ENCODE measurements at places on chromosomes 3 and 15. TPM values are rescaled to one million over a fixed set of nuclear protein-coding genes. Genes with fewer than 3 reads are reported as not detected.
A peak's percentile ranks its signal among the peaks of the same experiment; 100 is the strongest.

NOX5 gene
- total RNA-seq: not detected

P2RY12 gene
- 0.74 TPM for total RNA-seq

CHRM5 gene
- total RNA-seq: not detected

GTF2A2 gene
- 126 TPM for total RNA-seq

DNA sequence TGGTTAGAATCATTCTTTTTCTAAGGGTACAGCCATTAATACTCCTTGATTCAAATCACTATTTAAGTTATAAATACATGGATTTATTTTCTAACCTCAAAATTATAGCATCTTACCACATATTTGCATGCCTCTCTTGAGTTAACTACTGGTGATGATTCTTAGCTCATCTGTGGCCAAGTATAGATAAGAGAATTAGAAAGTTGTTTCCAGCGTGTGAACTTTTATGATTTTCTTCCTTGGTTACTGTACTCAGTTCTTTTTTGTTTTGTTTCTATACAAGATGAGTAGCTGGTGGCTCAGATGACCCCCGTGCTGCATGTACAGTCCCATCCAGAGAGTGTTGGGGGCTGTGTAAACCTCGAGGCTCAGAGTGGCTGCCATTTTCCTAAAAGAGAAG lies 124.6 kb downstream of the IGF1R start:
- H3K27me3 ChIP-seq: no peaks in the 10 kb centered on the region
- DNase-seq: no peak

DNA sequence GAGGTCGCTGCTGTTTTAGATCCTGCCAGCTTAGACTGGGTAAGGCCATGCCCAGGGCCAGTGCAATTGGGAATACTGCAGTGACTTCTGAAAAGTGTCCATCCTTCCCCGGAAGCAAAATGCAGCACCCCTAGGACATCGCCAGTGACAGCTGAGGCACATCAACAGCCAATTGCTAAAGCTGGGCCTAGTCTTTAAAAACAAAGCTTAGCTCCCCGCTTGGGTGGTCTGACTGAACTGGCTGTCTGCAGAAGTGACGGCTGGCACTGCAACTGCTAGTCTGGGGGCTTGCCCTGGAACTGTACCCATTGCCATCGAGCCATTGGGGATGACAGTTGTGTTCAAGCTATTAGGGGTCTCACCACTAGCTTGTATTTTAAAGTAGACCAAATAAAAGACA lies 4.3 kb downstream of the LYSMD4 start:
- no peak overlapping the region for H3K4me3 ChIP-seq
- H3K27ac ChIP-seq: no peak overlapping the region
- H3K4me1 ChIP-seq: peaks cover 42% of the 10 kb centered on the region
- no peak for DNase-seq

GRCh38 chr3:189797103-189797750 lies 166.0 kb downstream of the TP63 start:
- H3K4me3 ChIP-seq: no peak overlapping the region
- no peak for DNase-seq
- H3K27ac ChIP-seq: no peak overlapping the region
- H3K36me3 ChIP-seq: no peaks in the 10 kb centered on the region
- H3K4me1 ChIP-seq: no peaks in the 10 kb centered on the region
- no peaks in the 10 kb centered on the region for H3K27me3 ChIP-seq

- peaks cover 5% of the 10 kb centered on the region for H3K27me3 ChIP-seq
- H3K36me3 ChIP-seq: no peaks in the 10 kb centered on the region
- H3K4me3 ChIP-seq: no peak overlapping the region
- H3K4me1 ChIP-seq: no peaks in the 10 kb centered on the region
These were observed 159.9 kb upstream of the CMC1 start for GRCh38 chr3:28081533-28081947.

DNA sequence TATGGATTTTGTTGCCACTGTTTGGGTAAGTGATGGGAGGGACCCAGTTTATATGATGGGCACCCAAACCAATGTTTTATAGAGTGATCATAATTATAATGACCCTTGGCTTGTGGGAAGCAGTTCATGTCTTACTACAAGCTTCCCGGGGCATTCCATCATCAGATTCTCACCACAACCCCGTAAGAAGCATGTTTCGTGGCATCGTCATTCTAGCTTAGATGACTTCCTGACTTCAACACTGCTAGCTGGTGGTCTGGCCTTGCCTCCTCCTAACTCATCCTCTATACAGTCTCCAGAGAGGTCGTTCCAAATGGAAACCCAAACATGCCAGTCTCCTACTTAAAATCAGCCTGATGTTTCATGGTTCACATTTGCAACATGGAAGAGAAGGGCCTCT lies 226.9 kb downstream of the ADAMTS9 start:
- H3K27me3 ChIP-seq: peaks cover 20% of the 10 kb centered on the region
- H3K36me3 ChIP-seq: no peaks in the 10 kb centered on the region
- no peaks in the 10 kb centered on the region for H3K4me1 ChIP-seq
- DNase-seq: no peak
- H3K4me3 ChIP-seq: no peak overlapping the region

DNA sequence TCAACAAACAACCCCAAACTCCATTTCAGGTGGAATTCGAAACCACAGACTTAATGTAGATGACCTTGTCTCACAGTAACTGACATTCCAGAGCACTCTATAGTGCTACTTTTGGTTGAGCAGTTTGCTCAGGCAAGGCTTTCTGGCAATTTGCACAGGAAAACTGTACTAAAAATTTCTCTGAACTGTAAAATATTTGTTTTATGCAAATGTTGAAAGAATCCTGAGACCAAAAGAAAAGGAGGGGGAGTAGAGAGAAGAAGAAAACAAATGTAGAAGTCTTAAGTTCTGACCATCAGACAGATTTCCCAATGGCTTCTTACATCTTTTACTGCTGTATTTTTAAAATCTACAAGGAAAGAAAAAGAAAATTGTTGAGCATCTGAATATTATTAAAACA lies 53.5 kb downstream of the DTWD1 start:
- H3K27me3 ChIP-seq: no peaks in the 10 kb centered on the region
- no peak overlapping the region for H3K27ac ChIP-seq
- H3K36me3 ChIP-seq: no peaks in the 10 kb centered on the region
- no peak overlapping the region for H3K4me3 ChIP-seq
- no peak for DNase-seq
- no peaks in the 10 kb centered on the region for H3K4me1 ChIP-seq

DNA sequence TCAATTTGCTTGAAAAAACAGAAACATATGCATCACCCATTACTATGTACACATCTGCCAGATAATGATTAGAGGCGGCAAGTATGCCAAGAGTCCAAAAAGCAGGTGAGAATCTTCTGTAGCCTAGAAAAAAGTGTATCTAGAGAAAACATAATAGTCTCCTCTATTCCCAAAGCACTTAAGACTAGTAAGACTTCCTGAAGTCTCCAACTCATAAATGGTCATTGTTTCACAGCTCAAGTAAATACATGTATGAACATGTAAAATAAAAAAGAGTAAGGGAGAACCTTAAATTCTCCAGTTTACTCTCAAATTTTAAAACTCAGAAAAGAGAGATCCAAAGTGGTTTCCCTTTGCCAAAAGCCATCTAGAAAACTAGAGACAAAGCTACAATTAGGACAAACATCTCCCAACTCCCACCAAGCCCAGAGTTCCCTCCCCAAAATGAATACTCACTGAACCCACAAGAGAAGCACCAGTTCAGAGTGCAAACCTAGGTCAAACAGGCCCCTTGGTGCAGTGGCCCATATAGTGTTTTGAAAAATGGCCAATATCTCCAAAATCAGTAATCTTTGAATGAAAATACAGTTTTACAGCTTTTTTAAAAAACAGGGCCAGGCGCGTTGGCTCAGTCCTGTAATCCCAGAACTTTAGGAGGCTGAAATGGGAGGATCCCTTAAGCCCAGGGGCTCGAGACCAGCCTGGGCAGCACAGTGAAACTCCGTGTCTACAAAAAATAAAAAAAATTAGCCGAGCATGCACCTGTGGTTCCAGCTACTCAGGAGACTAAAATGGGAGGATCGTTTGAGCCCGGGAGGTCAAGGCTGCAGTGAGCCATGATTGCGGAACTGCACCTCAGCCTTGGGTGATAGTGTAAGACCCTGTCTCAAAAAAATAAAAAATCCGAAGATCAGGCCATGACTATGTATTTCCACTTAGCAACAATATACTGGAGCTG lies 11.0 kb upstream of the MAP4 start:
- no peak overlapping the region for H3K4me3 ChIP-seq
- no peak for DNase-seq
- no peak overlapping the region for H3K27ac ChIP-seq
- H3K4me1 ChIP-seq: peaks cover 83% of the 10 kb centered on the region
- no peaks in the 10 kb centered on the region for H3K27me3 ChIP-seq

GRCh38 chr3:87553058-87553457 lies 276.7 kb upstream of the POU1F1 start:
- no peaks in the 10 kb centered on the region for H3K4me1 ChIP-seq
- no peaks in the 10 kb centered on the region for H3K36me3 ChIP-seq
- H3K27me3 ChIP-seq: no peaks in the 10 kb centered on the region
- no peak overlapping the region for H3K4me3 ChIP-seq
- DNase-seq: no peak

GRCh38 chr3:132592216-132592615 lies 4.9 kb upstream of the ACKR4 start:
- no peak for DNase-seq
- H3K36me3 ChIP-seq: peaks cover 18% of the 10 kb centered on the region
- H3K27me3 ChIP-seq: no peaks in the 10 kb centered on the region
- no peaks in the 10 kb centered on the region for H3K4me1 ChIP-seq
- H3K4me3 ChIP-seq: no peak overlapping the region
- H3K27ac ChIP-seq: peak overlapping the region; percentile 5

DNA sequence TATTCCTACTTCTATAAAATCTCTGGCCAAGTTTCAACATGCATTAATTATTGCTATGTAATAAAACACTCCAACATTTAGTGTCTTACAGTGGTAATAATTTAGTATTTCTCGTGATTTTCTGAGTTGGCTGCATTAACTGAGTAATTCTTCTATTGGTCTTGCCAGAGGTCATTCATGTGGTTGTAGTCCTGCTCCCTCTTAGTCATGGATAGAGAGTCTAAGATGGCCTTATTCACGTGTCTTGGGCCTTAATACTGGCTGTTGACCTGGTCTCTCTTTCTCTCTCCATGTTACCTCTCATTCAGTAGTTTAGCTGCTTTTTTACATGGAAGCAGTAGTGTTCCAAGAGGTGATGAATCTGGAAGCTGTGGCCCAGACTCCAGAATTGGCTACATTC lies 140.1 kb upstream of the ZBTB20 start:
- H3K4me1 ChIP-seq: no peaks in the 10 kb centered on the region
- H3K27me3 ChIP-seq: no peaks in the 10 kb centered on the region
- H3K4me3 ChIP-seq: no peak overlapping the region
- H3K27ac ChIP-seq: no peak overlapping the region
